T-helper 22 cell (primary cell): ENCODE measurements at places on chromosomes 6 and 20.

- DNase-seq, result no peak
Measured at GRCh38 chr6:149128489-149129145, 188.9 kb upstream of the TAB2 start.

GRCh38 chr6:70099732-70100131 lies 203.2 kb downstream of the COL9A1 start:
- no peak for DNase-seq

GRCh38 chr6:34476921-34477320 lies 11.0 kb downstream of the PACSIN1 start:
- DNase-seq, result no peak

DNA sequence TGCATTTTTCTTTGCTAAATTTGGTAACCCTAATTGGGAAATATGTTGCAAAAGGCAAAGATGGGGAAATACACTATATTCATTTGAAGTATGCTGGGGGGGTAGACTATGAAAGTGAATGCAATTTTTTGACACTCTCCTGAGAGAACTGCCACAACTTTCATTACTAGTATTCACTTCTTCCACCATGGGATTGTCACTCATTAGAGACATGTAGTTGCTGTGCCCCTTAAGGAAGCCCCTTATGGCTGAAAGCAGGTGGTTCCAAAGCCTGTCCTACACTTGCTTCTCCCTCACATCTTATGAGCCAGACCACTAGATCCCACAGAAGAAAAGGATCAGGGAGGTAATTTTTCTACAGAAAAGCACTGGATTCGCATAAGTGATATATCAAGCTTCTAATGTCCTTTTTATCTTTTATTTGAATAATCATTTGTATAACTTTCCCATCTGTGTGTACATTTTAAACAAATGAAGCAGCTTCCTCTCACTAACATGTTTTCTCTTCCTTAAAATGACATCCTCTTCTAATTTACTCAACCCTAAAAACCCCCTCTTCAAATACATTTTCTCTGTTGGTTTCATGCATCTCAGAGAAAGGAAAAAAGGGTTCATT lies 83.8 kb downstream of the GCLC start:
- no peak for DNase-seq

GRCh38 chr20:34110745-34111641 lies 1.1 kb downstream of the EIF2S2 start:
- no peak for DNase-seq

- no peak for DNase-seq
Measured at GRCh38 chr20:58577871-58578598, 62.8 kb upstream of the APCDD1L start.

DNA sequence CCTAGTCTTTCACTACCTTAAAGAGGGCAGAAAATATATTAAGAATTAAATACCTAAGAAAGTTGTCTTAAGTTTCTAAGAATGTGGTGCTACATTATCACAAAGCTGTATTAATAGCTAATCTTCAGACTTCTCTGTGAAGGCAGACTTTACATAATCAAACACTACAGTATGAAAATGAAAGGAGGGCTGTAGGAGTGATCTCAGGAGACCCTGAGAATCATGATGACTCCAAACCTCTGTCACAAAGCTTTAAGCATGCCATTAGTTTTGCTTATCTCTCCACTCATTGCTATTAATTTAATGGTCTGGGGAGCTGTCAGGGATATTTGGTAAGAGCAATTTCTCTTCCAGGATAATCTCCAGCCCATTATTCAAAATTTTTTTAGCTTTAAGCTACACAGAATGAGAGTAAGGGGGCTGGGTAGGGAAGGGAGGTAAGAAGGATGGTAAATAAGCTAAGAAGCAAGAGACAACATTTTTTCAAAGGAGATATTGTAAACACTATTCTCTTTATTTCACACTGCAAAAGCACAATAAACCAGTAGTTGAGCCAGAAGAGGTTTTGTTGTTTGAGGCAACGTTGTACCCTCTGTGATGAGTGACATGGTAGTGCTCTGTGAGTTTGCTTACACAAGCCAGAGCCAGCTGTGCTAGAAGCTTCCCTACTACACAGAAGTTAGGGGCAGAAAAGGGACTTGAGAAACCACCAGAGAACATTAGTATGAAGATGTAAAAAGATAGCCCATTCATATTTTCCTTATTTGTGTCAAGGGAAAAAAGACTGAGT lies 258.8 kb downstream of the GMDS start:
- no peak for DNase-seq

- no peak for DNase-seq
Measured at GRCh38 chr20:54122189-54122588, 51.6 kb downstream of the CYP24A1 start.

DNA sequence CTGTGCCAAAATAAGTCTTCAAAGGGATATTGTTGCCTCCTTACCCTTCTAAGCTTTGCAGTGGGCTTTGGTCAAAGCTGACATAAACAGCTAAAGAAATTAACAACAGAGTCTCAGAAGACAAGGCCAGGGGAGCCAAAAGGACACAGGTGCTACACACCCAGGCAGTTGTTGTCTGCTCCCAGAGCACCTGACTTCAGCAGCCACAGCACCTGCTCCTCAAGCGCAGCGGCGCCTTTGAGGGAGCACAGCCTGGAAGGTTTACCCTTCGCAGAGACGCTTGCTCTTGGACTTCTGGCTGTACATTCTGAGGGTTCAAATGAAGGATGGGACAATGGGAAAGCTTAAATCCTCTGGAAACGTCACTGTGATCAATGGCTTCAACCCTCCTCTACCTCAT lies 16.6 kb downstream of the B4GALT5 start:
- no peak for DNase-seq

DNA sequence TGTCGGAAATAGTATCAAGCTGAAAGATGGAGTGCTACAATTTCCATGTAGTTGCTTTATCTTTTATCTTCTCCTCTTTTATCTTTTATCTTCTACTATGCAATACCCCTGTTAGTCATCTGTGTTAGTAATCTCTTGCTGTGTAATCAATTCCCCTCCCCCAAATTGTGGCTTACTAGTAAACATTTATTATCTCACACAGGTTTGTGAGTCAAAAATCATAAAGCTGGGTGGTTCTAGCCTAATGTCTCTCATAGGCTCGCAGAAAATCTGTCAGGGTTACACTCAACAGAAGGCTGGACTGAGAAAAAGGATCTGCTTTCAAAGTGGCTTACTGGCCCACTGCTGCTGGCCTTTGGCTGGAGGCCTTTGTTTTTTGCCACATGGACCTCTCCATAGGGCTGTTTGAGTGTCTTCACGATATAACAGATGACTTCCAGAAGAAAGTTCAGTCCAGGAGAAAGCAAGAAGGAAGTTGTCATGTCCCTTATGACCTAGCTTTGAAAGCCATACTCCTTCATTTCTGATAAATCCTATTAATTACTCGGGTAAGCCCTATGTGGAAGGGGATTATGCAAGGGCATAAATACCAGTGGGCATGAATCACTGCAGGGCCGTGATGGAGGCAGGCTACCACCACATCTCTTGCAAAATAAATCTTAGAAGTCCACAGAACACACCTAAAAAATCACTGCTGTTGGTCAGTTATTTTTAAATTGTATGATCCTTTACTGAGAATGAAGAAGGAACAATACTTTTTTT lies 24.5 kb upstream of the PTCHD4 start:
- DNase-seq, result no peak

GRCh38 chr20:31863296-31864085 lies 6.8 kb downstream of the DUSP15 start:
- no peak for DNase-seq

- DNase-seq, result no peak
Measured at GRCh38 chr6:110728501-110728900, 86.8 kb downstream of the CDK19 start.

DNA sequence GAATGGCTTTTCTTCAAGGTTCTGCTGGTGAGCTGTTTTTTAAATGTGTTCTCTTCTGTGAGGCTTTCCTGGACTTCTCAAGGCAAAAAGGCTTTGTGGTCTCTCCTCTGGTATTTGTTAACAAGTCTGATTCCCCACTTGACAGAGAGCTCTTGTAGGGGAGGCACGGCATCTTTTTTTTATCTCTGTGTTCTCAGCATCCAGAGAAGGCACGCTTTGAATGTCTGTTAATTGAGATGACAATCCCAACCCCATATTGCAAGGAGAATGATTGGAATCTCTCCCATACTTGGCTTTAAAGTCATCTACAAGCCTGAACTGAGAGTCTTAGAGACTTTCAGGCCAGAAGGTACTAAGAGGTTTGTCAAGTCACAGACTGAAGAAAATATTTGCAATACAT lies 22.6 kb downstream of the EDN1 start:
- no peak for DNase-seq

DNA sequence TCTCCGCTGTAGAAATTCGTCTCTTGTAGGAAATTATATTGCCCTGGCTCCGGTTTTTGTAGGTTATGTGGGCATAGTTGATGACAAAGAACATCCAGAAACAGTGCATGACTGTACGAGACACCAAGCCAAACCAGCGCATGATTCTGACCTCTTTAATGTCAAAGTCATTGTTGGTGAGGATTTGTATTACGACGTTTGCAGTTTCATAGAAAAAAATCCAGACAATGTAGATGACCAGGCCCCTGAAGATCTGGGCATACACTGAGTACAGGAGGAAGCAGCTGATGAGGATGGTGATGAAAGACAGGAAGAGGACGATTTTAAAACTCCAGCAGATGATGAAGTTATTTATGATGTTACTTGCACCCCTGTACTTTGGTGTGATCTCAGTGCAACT lies 39.1 kb upstream of the TBC1D22B start:
- DNase-seq, result no peak

DNA sequence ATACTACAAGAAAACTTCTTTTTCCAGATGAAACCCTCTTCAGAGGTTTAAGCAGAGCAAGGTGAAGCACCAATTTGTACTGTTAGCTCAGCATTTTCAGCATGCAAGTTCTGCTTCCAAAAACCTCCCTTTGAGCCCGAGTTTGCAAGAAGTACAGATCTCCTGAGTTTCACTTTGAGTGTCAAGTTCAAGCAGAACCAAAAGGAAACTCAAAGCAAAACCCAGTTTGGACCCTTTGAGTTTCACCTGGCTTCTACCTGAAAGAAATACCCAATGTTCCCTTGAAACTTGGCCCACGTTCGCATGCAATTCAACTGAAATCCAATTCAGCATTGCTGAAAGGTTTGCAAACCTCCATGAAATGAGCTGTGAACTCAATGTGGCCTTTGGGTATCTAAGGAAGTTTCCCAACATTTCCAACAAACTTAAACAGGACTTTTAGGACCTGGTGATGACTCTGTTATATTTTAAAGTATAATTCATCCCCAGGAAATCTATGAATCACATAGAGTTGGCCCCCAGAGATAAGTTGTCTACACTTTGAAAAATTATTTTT lies 62.9 kb upstream of the HBS1L start:
- DNase-seq, result no peak

GRCh38 chr6:105510746-105511145 lies 107.9 kb upstream of the PREP start:
- no peak for DNase-seq

DNA sequence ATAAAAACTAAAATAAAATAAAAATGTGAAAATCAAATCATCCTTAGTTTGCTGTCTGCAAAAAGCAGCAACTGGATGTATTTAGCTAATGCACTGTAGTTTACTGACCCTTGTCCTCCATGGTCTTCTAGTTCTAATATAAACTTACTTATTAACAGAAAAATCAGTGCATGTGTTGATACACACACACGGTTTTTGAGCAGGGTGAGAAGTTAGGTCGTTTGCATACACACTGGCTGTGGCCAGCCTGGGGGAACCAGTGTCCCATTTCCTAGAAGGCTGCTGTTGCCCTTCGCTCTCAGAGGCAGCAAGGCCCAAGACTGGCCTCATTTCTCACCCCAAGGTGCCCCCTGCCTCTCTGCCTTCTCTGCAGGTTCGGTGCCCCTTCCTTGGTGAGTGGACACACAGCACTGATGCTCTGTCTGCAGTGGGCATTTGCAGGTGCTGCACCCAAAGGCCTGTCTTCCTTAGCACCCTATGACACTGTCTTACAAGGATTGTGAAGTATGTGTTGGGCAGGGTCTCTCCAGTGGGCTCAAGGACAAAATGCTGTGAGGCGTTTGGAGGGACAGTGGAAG lies 168.5 kb downstream of the SCP2D1 start:
- DNase-seq, result no peak

DNA sequence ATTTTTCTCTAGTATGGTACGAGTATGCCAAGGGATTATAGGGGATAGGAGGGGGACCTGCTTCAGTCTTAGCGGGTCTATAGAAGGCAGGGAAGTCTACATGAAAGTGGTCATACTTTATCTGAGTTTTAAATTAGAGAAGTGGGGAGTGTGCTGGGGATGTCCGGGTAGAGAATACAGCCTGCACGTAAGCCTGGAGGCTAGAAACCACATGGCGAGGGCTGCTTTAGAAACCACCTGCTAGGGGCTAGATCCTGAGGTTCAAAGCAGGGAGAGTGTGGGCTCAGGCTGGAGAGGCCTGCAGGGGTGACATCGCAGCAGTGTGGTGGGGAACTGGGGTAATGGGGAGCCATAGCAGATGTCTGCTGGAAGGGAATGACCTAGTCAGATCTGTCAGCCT lies 85.2 kb downstream of the VEGFA start:
- no peak for DNase-seq
